Left lobe of liver (tissue), 2 donors: ENCODE measurements at places on chromosomes 5 and 9. TPM values are rescaled to one million over a fixed set of nuclear protein-coding genes. Genes with fewer than 3 reads are reported as not detected.

The ACOT12 gene
- total RNA-seq = 51.6 TPM

The OLFM1 gene
- total RNA-seq = 1.8 TPM

GRCh38 chr5:75335952-75336614 is 937 bp upstream of the HMGCR start:
- DNase-seq = no peak

DNA sequence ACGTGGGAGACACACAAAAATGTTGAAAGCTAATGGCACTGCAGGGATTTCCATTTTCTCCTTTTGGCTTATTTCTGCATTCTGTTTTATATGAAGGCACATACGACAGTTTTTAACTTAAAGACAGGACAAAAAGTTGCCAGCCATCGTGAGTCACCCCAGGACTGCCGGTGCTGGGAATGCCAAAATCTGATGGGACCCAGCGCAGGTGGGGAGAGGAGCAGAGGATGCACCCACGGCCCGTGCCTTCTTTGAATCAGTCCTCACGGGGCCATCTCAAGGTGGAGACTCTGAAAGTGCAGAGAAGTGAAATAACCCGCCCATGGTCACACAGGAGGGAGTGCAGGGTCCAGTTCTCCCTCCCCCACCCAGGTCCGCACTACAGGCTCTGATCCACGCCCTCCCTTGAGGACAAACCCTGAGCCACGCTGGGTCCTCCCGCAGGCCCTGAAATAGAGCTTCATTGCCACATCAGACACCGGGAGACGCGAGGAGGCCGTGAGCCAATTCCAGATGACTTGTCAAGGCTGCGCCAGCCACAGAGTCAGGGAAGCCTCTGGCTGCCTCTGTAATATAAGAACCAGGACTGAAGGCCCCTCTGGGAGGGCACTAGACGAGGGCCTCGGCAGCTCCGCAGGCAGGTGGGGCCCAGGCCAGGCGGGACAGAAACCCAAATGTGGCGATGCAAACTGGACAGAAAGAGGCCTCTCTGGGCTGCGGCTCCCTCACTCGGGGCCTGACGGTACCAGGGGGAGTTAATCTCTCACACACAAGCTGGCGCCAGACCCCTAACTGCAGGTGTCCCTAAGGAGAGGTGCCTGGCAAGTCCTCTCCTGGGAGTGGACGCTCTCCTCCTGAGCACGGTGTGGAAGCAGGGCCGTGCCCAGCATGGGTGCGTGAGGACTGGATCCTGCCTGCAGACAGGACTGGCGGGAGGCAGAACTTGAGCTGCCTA is 22.9 kb downstream of the ADAMTS2 start:
- DNase-seq = no peak

DNA sequence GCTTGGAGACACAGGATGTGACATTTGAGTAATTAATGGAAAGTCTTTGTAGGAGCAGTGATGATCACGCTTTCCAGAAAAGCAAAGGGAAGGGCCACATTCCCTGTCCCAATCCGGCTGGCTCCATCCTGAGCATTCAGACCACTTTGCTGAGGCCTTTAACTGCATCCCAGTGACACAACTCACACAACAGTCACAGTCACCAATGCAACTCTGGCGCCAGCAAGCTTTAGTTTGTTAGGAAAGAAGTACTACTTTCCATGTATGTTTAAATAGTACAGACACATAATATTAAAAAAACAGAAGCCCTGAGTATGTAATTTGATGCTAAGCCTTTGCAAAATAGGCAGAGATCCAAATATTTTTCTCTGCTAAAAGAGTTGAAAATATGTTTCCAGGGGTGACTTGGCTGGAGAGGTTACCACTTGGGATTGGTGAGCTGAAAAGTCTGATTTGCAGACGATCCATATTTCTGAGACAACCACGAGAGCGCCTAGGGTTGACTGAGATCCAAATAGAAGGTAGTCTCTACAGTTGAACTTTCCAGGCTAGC is 31.7 kb upstream of the GAS1 start:
- DNase-seq = no peak

The CDX1 gene
- total RNA-seq = 0.15 TPM

- DNase-seq = no peak
These were observed 34.6 kb upstream of the RAI14 start for GRCh38 chr5:34621277-34622097.

The RASGEF1C gene
- 0.30 TPM for total RNA-seq

DNA sequence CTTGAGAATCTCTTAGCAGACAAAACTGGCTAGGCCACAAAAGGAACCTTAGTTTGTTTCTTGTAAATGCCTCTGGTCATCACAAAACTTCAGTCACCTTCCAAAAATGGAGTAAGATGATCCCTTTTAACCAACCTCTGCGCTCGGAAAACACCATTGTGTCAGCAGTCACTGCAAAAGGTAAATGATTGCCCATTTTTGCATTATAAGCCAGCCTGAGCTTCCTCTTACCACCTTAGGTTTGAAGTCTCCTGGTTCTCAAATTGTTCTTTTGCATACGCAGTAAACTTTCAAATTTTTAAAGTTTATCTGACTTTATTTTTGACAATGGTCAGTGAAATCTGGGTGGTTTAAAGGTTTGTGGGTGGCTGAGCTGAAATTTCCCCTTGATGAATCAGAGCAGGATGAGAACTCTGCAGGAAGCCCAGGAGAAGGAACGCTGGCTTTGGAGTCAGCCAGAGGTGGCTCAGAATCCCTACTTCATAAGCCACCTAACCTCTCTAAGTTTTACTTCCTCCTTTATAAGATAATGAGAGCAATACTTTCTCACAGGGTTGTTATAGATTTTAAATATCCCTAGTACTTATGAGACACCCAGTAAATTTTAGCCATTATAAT is 131.4 kb downstream of the MED10 start:
- no peak for DNase-seq

- no peak for DNase-seq
These were observed 59.1 kb upstream of the IER5L start for GRCh38 chr9:129237164-129237611.

DNA sequence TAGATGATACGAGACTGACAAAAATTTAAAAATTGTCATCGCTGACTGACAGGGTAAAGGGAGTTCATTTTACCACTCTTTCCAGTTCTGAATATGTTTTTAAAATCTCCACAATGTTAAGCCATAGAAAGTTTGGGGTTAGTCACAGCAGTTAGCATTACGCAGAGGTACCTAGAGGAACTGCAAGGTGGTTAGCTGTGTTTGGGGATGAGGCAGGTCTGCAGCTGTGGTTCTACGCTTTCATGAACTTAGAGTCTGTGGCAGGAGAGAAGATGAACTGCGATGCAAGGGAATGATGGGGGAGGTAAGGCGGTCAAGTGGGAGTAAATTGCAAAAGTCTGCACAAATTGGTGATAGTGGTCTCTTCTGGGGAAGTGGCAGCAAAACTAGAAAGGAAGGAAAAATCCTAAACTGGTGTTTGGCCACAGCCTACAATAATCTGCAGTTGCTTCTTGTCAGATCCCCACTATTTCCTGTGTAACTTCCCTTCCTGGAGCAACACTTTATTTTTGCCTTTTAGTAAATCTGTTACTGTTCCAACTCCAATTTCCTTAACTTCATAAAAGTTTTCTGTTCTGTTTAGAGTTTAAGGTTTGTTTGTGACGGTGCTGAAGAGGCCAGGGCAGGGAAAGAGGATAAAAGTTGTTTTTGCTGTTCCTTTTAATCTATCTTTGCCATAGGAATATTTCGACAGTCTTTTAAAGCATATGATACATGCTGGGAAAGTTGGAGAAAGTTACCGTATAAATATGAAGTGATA is 38.6 kb upstream of the SNX2 start:
- no peak for DNase-seq

GRCh38 chr5:59559323-59559722 is 334.2 kb downstream of the PDE4D start:
- no peak for DNase-seq

The RASA1 gene
- total RNA-seq = 7.0 TPM

DNA sequence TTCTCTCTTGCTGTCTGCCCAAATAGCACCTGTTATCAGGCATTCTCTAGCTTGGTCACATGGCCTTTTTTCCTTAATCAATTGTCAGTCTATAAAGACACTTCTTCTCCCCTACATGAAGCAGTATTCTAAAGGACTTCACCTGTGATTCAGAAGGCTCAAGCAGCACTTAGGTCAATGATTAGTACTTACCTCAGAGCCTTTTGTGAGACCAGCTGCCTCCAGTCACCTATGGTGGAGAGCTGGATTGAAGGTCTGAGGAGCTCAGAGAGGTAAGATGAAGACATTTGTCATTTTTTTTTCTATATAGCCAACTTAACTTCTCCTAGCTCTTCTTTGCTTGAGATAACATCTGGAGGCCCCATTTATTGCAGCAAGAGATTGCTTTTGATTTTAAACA is 278.3 kb upstream of the PCSK5 start:
- DNase-seq = no peak

GRCh38 chr9:114429488-114429887 is 41.7 kb upstream of the AKNA start:
- no peak for DNase-seq

The PFN3 gene
- total RNA-seq = not detected

The IFNA7 gene
- not detected for total RNA-seq

The PKD2L2 gene
- total RNA-seq = not detected

The CYLC2 gene
- not detected for total RNA-seq

- no peak for DNase-seq
These were observed 195.3 kb upstream of the NR4A3 start for GRCh38 chr9:99626426-99626825.

DNA sequence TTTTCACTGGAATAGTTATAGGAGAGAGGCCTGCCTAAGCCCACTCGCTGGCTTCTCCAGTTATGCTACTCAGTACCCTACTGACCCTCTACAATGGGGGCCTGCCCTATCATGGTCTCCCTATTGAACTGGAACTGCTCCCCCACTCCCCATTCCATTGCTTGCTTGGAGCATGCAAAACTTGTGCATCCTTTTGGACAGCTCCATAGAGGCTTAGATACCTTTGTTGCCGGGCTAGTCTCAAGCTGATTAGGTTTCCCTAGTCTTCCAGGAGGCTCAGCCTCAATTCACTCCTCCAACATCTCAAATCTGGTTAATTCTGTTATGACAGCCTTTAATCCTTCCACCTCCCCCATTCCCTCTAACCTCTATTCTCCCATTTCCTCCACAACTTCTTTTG is 39.9 kb downstream of the KIF24 start:
- no peak for DNase-seq

DNA sequence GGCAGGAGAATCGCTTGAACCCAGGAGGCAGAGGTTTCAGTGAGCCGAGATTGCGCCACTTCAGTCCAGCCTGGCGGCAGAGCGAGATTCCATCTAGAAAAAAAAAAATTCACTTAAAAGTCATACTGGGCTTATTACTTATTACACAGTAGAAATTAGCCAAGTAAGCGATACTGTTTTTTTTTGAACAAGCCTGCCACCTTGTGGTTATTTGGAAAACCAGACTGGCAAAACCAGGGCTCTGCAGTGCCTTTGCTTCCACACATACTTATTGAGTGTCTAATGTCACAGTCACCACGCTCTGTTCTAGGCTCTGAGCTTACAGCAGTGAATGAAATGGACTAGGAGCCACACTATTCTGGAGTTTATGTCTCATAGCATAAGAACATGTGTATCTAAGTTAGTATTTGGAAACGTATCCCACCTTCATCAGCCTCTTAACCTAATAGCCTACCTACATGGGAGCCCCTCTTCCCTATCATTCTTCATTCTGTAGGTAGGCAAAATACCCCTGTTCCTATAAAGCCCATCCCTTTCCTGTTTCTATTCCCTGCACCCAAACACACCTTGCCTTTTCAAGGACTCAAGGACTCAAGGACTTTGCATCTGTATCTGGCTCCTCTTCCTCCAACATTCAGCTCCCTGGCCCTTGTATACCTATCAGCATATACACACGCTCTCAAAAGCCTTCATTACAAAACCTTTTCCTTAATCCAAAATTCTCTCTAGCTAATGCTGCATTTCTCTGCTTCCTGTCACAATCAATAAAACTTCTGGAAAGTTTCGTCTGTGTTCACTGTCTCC is 13.9 kb upstream of the BASP1 start:
- no peak for DNase-seq

DNA sequence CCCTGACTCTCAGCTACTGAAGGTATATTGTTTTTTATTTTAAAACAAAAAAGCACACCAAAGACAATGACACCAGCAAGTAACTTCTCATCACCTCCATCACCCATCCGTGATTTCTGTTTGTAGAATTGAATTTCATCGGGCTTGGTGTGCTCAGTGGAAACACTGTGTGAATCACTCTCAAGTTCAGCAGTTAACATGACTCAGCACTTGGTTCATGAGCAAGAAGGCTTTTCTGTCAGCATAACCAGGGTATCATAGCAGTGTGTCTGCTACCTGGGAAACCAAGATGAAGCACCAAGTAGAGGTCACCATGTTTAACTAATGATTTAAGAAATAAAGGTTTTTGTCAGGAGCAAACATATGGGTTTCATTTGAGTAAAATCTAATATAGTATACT is 123.7 kb downstream of the INSYN2B start:
- no peak for DNase-seq

DNA sequence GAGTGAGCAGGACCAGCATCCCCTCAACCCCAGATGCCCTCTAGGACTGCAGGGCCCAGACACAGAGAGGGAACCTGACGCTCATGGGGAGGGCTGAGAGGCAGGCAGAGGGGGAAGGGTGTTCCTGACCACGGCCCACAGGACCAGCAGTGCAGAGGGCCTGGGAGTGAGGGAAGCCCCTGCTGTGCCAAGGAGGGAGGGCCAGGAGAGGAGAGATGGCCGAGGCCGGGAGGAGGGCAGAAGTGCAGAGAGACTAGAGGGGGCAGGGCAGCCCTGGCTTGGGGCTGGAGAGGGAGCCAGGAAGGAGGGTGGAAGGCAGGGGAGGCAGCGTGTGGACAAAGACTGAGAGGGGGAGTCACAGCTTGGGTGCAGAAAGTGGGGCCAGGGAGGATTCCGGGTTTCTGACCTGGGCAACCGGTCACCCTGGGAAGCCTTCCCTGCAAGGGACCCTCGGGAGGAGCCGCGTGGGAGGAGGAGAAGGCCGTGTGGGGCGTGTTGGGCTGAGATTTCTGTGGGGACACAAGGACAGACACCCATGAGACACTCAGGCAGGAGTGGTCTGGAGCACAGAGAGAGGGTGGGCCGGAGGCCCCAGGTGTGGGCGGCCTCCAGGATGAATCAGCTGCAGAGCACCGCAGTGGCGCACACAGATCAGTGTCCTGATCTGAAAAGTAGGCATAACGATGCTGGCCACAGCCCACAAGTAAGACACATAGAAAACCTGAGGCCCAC is 117.5 kb downstream of the ADAMTS2 start:
- peak; percentile 35 for DNase-seq

The TUT7 gene
- 37.3 TPM for total RNA-seq

The POU5F2 gene
- 0.38 TPM for total RNA-seq

- no peak for DNase-seq
These were observed 17.0 kb downstream of the FGFR4 start for GRCh38 chr5:177103523-177104253.

DNA sequence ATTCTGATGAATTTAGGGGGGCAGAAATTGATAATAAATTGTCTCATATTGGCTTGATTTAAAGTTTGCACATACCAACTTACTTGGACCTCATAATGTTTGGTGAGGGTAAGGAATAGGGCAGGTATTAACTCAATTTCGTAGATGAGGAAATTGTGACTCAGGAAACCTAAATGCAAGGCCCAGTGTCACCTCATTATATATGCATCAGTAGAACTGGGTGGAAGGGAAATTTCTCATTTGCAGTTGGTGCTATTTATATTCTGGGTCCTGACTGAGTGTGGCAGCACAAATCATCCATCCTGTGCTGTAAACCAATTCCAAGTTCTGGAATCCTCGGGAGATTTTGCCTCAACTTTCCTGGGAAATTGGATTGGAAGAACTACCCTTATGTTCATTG is 103.0 kb downstream of the SPATA31D1 start:
- no peak for DNase-seq
